ENCODE measurements at places on chromosomes 1 and 21.

- no peak for DNase-seq
These were observed 48.7 kb upstream of the ATP2B4 start for GRCh38 chr1:203577766-203578491.

- DNase-seq = peak; percentile 90
These were observed 4.1 kb upstream of the AGTRAP start for GRCh38 chr1:11731691-11732283.

- DNase-seq = peak; percentile 28
These were observed 876 bp downstream of the RAB29 start for GRCh38 chr1:205774198-205775014.

- no peak for DNase-seq
These were observed 4.8 kb downstream of the PSMD4 start for GRCh38 chr1:151259351-151259750.

GRCh38 chr1:159173320-159173719 is 1.9 kb downstream of the CADM3 start:
- no peak for DNase-seq

GRCh38 chr1:83716641-83717040 is 282.3 kb downstream of the TTLL7 start:
- DNase-seq = no peak

- peak; percentile 88 for DNase-seq
These were observed 888 bp upstream of the COL18A1 start for GRCh38 chr21:45403825-45404729.

Data from right cardiac atrium (tissue), 5 donors.